ENCODE measurements at places on chromosomes 5 and 9. TPM values are rescaled to one million over a fixed set of nuclear protein-coding genes. Genes with fewer than 3 reads are reported as not detected.

Gene GRM6
- not detected for total RNA-seq

Gene PHF24
- 0.54 TPM for total RNA-seq

Gene TMEM252
- not detected for total RNA-seq

Gene LIFR
- 0.65 TPM for total RNA-seq

Gene FST
- 529 TPM for total RNA-seq

Gene MAT2B
- 61.2 TPM for total RNA-seq

Gene PRDM9
- total RNA-seq: not detected

Measured in foreskin keratinocyte (primary cell).